MM.1S (cell line): ENCODE measurements at places on chromosomes 5 and 9.
A peak's percentile ranks its signal among the peaks of the same experiment; 100 is the strongest.

DNA sequence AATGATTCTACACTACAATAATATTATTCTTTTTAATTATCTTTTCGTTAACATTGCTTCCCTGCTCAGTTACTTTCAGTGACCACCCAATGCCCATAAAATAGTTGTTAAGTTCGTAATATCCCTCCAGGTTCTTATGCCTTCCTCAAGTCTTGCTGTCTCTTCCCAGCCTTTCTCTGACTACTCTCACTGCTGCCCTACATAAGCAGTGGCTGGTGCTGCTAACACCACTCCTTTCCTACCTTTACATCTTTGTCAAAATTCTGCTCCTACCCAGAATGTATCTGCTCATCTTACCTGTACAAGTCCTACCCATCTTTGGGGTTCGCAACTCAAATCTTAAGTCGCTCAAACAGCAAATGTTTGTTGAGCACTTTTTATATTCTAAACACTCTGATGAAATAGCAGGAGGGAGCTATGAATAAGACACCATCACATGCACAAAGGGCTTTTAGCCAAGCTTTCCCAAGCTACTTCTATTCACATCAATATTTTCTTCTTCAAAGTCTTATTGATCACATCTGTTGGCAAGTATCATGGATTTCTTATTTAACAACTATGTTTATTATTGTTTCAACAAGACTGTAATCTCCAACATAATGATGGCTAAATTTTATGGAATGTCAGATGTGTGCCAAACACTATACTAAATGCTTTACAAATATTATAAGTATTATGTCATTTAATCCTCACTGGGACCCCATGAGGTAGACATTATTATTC lies 29.5 kb downstream of the SLC25A46 start:
- peaks cover 7% of the 10 kb centered on the region; the same call in 1 of the 2 replicates for H3K4me1 ChIP-seq
- no peak overlapping the region for H3K27ac ChIP-seq
- DNase-seq, result no peak
- H3K4me3 ChIP-seq, result no peak overlapping the region
- no peaks in the 10 kb centered on the region for H3K36me3 ChIP-seq

GRCh38 chr5:178221282-178221681 lies 11.3 kb downstream of the PHYKPL start:
- no peak for DNase-seq
- H3K4me3 ChIP-seq, result no peak overlapping the region
- H3K4me1 ChIP-seq, result no peaks in the 10 kb centered on the region
- H3K27me3 ChIP-seq, result no peaks in the 10 kb centered on the region
- no peaks in the 10 kb centered on the region; the same call in 1 of the 2 replicates for H3K36me3 ChIP-seq

DNA sequence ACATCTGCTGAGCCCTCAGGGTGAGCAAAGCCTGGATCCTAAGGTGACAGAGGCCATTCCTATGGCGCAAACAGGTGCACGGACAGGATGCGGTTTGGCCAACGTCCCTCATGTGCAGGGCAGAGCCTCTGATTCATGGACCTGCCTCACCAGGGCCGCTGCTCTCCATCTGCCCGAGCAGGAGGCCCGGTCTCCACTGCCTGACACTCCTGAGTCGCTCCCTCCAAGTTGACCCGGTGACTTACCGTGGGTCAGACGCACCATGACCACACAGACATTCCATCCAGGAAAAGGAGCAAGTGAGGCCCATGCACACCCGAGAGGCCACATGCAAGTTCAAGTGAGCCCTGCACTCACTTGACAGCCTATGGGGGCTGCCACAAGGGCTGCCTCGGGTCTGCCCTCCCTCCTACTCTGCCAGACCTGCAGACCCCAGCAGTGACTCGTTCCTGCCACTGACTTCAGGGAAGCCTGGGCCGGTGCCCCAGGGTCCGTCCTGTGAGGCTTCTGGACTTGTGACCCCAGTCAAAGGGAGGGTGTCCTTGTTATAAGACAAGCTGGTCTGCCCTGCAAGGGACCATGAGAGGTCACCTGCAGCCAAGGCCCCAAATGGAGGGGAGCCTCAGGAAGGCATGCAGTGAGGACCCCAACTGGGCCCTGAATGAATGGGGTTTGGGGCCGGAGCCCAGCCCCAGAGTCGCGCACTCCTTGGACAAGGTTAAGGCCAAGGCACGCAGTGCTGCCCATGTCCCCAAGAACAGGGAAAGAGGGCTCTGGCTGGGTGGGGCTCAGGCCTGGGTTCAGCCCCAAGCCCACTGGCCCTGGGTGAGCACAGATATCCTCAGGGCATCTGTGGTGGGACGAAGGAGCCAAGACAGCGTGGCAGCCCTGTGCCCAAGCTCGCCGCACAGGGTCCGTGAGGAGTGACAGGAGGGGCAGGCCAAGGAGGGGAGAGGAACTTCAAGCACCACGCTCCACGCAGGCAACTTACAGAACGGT lies 10.1 kb downstream of the BRD3OS start:
- no peak overlapping the region for H3K27ac ChIP-seq
- H3K4me1 ChIP-seq, result peaks cover 3% of the 10 kb centered on the region; the same call in 1 of the 2 replicates
- H3K36me3 ChIP-seq, result no peaks in the 10 kb centered on the region
- no peak for DNase-seq

DNA sequence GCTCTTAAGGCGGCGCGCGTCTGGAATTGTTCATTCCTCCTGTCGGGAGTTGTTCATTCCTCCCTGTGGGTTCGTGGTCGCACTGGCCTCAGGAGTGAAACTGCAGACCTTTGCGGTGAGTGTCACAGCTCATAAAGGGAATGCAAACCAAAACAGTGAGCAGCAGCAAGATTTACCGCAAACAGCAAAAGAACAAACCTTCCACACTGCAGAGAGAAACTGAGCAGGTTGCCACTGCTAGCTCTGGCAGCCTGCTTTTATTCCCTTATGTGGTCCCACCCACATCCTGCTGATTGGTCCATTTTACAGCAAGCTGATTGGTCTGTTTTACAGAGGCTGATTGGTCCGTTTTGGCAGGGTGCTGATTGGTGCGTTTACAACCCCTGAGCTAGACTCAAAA lies 1365.3 kb upstream of the WWC1 start:
- no peak overlapping the region for H3K27ac ChIP-seq
- no peaks in the 10 kb centered on the region for H3K36me3 ChIP-seq
- H3K27me3 ChIP-seq, result no peaks in the 10 kb centered on the region
- DNase-seq, result no peak

- peak overlapping the region; percentile 35; the same call in 1 of the 2 replicates for H3K27ac ChIP-seq
- DNase-seq, result peak; percentile 29
- H3K4me3 ChIP-seq, result no peak overlapping the region
- peaks cover 16% of the 10 kb centered on the region for H3K4me1 ChIP-seq
- H3K27me3 ChIP-seq, result no peaks in the 10 kb centered on the region
These were observed 93.3 kb downstream of the MELK start for GRCh38 chr9:36665921-36666431.

DNA sequence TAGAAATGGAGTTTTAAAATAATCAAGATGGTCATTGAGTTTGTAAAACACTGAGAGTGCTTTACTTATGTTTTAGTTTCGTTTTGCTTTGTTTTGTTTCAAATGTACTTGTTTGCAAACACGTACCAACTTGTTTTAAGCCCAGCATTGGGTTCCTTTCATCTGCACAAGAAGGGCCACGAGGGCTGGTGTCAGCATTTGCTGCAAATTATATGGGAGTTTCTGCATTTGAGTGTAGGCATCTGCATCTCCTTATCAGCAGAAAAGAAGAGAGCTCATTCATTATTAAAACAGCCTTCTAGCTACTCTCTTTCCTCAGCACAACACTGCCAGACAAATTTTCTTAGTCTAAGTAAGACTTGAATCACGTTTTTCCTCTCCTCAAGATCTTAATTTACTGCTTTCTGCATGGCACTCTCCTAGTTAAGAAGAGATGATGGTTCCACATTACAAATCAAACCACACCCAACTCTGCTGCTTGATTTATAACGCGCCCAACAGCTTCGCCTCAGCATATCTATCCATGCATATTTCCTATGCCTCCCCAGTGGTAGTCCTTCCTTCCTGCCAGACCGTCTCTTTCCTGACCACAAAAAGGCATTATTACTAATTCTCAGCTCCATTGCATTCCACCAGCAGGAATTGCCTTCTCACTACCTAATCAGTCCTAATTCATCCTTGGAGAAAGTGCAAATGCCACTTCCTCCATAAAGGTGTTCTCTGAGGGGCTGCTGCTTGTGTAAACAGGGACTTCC lies 95.2 kb upstream of the CAST start:
- no peaks in the 10 kb centered on the region for H3K27me3 ChIP-seq
- H3K4me3 ChIP-seq, result peak overlapping the region; percentile 35
- H3K27ac ChIP-seq, result no peak overlapping the region
- peak; percentile 66 for DNase-seq
- H3K4me1 ChIP-seq, result peaks cover 5% of the 10 kb centered on the region; the same call in 1 of the 2 replicates

DNA sequence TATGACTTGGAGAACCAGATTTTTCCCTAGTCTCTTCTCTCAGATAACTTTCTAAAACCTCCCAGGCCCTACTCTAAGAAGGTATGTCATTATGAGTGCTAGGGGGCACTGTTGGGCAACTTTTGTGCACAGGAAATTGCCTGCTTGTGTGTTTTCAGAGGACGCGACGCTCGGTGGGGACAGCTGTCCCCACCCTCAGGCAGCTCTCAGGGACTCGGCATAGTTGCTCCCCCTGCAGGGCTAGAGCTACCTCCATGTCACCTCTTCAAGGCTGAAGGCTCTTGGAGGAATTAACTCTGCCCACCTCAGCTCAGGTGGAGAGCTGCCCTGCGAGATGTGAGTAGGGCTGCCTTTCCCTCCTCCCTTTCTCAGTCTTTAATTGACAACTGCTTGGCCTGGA lies 10.2 kb upstream of the TIFAB start:
- H3K4me1 ChIP-seq, result no peaks in the 10 kb centered on the region
- peaks cover 3% of the 10 kb centered on the region; the same call in 1 of the 2 replicates for H3K27me3 ChIP-seq
- H3K4me3 ChIP-seq, result no peak overlapping the region
- DNase-seq, result peak; percentile 92
- H3K36me3 ChIP-seq, result no peaks in the 10 kb centered on the region

- no peaks in the 10 kb centered on the region for H3K36me3 ChIP-seq
- no peak for DNase-seq
- no peak overlapping the region for H3K4me3 ChIP-seq
- no peaks in the 10 kb centered on the region for H3K27me3 ChIP-seq
- H3K27ac ChIP-seq, result no peak overlapping the region
These were observed 317.4 kb downstream of the ARHGEF28 start for GRCh38 chr5:73943397-73943796.

DNA sequence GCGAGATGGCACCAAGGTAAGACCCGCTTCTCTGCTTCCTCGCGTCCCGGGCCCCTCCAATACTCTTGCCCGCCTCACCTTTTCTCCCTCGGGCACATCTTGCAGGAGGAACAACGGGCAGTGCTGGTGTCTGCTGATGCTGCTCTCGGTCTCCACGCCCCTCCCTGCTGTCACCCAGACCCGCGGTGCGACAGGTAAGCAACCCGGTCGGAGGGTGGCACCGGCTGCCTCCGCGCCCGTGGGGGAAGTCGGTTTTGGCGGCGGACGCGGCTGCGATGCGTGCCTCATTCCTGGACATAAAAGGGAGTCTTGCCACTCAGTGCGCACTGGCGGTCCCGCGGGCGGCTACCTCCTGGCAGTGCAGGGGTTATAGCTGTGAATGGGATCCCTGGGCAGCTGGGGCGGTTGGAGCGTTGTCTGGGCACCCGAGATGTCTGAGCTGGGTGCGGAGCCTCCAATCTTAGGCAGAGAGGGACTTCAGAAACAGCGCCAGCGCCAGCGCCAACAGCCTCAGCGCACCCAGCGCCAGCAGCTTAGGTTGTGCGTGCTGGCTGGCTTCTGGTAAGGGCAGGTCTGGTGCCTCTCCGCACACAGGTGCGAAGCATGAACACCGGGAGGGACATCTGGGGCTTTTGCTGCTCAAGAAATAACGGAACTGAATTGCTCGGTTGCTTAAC lies 488 bp downstream of the COL15A1 start:
- H3K27me3 ChIP-seq, result peaks cover 13% of the 10 kb centered on the region; the same call in 1 of the 2 replicates
- no peak overlapping the region for H3K27ac ChIP-seq
- DNase-seq, result no peak
- no peaks in the 10 kb centered on the region for H3K36me3 ChIP-seq
- no peaks in the 10 kb centered on the region for H3K4me1 ChIP-seq

DNA sequence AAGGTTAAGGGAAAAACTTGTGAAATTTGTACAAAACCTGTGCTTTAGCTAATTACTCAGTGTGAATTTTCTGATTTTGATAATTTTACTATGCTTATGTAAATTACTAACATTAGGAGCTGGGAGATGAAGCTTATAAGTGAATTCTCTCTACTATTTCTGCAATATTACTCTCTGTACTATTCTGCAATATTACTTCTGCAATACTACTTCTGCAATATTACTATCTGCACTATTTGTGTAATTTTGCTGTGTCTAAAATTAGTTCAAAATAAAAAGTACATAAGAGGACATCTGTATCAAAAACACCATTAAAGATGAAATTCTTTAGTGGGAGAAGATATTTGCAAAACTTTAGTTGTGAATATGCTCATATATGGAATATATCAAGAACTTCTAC lies 62.9 kb downstream of the C9 start:
- no peak for DNase-seq
- peaks cover 8% of the 10 kb centered on the region; the same call in 1 of the 2 replicates for H3K4me1 ChIP-seq
- H3K27me3 ChIP-seq, result no peaks in the 10 kb centered on the region
- no peaks in the 10 kb centered on the region for H3K36me3 ChIP-seq

- no peaks in the 10 kb centered on the region for H3K27me3 ChIP-seq
- H3K4me3 ChIP-seq, result no peak overlapping the region
- no peaks in the 10 kb centered on the region for H3K4me1 ChIP-seq
- H3K27ac ChIP-seq, result no peak overlapping the region
These were observed 461.2 kb downstream of the TLR4 start for GRCh38 chr9:118165451-118165850.

DNA sequence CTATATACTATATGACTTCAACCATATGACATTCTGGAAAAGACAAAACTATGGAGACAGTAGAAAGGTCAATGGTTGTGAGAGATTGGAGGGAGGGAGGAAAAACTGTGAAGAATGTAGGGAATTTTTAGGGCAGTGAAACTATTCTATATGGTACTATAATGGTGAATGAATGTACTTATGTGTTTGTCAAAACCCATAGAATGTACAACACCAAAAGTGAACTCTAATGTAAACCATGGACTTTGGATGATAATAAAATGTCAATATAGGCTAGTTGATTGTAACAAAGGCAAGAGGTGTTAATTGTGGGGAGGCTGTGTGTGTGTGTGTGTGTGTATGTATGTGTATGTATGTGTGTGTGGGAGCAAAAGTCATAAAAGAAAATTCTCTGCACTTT lies 10.8 kb upstream of the STOM start:
- no peaks in the 10 kb centered on the region for H3K4me1 ChIP-seq
- H3K36me3 ChIP-seq, result no peaks in the 10 kb centered on the region
- H3K27ac ChIP-seq, result no peak overlapping the region
- no peak for DNase-seq
- no peak overlapping the region for H3K4me3 ChIP-seq
- no peaks in the 10 kb centered on the region for H3K27me3 ChIP-seq

GRCh38 chr9:21709464-21710058 lies 92.9 kb upstream of the MTAP start:
- no peak overlapping the region for H3K4me3 ChIP-seq
- H3K27ac ChIP-seq, result no peak overlapping the region
- H3K36me3 ChIP-seq, result no peaks in the 10 kb centered on the region
- no peaks in the 10 kb centered on the region for H3K27me3 ChIP-seq
- H3K4me1 ChIP-seq, result no peaks in the 10 kb centered on the region

DNA sequence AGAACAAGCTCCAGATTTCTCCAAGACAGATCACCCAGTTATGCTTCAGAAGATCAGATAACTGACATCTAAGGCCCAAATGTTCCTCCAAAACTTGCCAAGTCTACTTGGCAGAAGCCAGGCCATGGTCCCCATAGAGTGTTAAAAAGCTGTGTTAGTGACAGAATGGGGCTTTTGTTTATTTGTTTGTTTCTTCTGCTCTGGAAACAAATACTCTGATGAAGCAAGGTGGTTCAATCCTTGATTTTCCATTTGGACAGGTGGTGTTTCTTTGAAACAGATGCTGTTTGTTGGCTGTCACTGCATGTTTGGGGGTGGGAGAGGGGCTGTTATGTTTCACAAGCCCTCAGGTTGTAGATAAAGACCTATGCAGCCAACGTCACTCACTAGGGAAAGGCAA lies 264.0 kb downstream of the FAM114A2 start:
- H3K27me3 ChIP-seq, result no peaks in the 10 kb centered on the region
- H3K27ac ChIP-seq, result no peak overlapping the region
- no peaks in the 10 kb centered on the region for H3K4me1 ChIP-seq
- no peaks in the 10 kb centered on the region for H3K36me3 ChIP-seq
- DNase-seq, result no peak
- no peak overlapping the region for H3K4me3 ChIP-seq
